ENCODE measurements at places on chromosomes 1 and 21.

GRCh38 chr1:108512239-108513043 lies 47.5 kb upstream of the EEIG2 start:
- H3K27me3 ChIP-seq = peaks cover 2% of the 10 kb centered on the region
- no peak overlapping the region for H3K4me3 ChIP-seq
- H3K36me3 ChIP-seq = no peaks in the 10 kb centered on the region
- DNase-seq = no peak

DNA sequence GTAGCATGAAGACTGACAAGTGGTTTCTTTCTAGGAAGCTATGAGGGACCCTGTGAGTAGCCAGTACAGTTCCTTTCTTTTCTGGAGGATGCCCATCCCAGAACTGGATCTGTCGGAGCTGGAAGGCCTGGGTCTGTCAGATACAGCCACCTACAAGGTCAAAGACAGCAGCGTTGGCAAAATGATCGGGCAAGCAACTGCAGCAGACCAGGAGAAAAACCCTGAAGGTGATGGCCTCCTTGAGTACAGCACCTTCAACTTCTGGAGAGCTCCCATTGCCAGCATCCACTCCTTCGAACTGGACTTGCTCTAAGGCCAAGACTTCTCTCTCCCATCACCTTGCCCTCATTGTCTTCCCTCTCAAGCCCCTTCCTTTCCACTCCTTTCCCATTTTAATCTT lies 3.4 kb upstream of the GABPB2 start:
- H3K36me3 ChIP-seq = peaks cover 48% of the 10 kb centered on the region
- no peak for DNase-seq
- no peak overlapping the region for H3K4me3 ChIP-seq
- H3K4me1 ChIP-seq = peaks cover 79% of the 10 kb centered on the region

DNA sequence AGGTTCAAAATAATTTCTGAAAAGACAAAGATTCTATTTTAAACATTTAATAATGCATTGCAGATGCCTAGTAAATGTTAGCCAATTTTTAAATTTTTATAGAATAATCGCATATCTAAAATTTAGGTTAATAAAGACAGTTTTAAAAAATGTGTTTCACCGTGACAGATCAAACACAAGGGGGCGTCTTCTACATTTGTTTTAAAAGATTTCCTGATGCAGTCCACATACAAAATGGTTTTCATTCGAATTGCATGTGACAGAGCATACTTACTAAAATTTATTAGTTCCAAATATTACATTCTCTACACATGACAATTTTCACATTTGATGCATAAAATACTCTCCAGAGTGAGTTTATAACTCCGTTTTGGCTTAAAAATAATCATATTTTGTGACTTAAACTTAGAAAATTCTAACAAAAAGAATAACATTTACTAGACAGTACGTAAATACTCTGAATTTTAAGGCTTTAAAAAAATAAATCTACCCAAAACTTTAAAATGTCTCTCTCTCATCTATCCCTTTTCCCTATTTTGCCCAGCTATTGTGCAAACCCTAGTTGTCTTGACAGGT lies 75.5 kb downstream of the ADAMTS1 start:
- no peak overlapping the region for H3K4me3 ChIP-seq
- no peaks in the 10 kb centered on the region for H3K27me3 ChIP-seq
- H3K36me3 ChIP-seq = no peaks in the 10 kb centered on the region
- no peak for DNase-seq
- peaks cover 26% of the 10 kb centered on the region for H3K4me1 ChIP-seq

GRCh38 chr1:43769350-43769908 lies 62.1 kb downstream of the ST3GAL3 start:
- DNase-seq = no peak
- H3K4me1 ChIP-seq = no peaks in the 10 kb centered on the region
- H3K36me3 ChIP-seq = 0 out of 2 replicates have a peak, but pooled peaks cover under 1% of the 10 kb centered on the region
- no peak overlapping the region for H3K27ac ChIP-seq
- H3K27me3 ChIP-seq = no peaks in the 10 kb centered on the region

DNA sequence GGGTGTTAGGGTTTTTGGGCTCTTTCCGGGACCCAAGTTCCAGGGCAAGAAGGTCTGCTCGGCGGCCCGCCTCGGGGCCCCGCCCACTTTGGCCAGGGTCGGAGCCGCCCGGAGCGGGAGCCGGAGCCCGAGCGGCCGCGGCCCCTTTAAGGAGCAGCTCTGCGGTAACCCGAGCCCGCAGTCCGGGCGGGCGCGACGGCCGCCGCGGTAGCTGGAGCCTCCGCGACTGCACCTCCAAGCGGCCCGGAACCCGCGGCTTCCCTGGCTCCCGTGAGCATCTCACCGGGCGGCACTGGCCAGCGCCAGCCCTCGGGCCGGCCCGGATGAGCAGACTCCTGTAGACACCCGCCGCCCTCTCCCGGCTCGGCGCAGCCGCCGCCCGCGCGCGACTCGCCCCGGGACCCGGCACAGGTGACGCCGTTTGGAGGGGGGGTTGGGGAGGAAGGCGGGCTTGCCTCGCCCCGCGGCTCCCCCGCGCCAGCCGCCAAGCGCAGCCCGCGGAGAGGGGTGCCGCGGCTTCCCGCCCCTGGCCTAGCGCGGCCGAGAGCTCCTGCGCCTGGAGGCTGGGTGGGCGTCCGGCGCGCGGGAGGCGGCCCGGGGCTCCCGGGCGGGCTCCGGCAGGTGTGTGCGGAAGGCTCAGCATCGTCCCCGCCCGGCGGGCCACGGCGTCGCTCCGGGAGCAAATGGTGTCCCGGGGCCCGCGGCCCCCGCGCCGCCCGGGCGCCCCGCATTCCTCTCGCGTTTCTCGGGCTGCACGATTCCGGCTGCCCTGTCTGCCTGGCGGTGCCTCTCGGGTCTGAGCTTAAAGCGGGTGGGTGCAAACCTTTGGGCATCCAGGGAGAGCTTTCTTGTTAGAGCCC lies at the start of gene TLCD4:
Gene TLCD4 (plus strand): TSS at position 149 of the 860 bp plus-strand sequence. CDS start 26,547 bp downstream, outside the sequence.
- H3K4me1 ChIP-seq = no peaks in the 10 kb centered on the region
- no peak within 1 kb of the TSS for H3K27ac ChIP-seq
- no peaks in the 10 kb centered on the region for H3K27me3 ChIP-seq

DNA sequence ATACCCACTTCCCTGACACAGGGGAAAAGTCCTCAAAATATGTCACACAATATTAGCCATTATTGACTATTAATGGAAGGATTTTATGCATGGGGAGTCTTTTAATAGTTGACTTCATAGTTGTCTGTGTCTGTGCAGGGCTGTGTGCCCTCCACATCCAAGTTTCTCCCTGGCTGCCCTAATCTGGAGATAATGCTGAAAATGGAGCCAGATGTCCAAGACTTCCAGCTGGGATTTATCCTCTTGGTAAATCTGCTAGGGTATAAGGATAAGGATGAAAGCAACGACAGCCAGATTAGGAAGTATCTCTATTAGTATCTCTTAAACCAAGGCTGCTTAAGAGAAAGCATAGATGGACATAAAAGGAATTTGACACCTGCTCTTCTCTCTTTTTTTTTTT lies 42.1 kb downstream of the CDK18 start:
- H3K36me3 ChIP-seq = no peaks in the 10 kb centered on the region
- peaks cover 16% of the 10 kb centered on the region for H3K27me3 ChIP-seq
- H3K4me3 ChIP-seq = no peak overlapping the region
- no peaks in the 10 kb centered on the region for H3K4me1 ChIP-seq
- DNase-seq = no peak

Measured in DND-41 (cell line).